ENCODE measurements at places on chromosomes 2 and 18.

DNA sequence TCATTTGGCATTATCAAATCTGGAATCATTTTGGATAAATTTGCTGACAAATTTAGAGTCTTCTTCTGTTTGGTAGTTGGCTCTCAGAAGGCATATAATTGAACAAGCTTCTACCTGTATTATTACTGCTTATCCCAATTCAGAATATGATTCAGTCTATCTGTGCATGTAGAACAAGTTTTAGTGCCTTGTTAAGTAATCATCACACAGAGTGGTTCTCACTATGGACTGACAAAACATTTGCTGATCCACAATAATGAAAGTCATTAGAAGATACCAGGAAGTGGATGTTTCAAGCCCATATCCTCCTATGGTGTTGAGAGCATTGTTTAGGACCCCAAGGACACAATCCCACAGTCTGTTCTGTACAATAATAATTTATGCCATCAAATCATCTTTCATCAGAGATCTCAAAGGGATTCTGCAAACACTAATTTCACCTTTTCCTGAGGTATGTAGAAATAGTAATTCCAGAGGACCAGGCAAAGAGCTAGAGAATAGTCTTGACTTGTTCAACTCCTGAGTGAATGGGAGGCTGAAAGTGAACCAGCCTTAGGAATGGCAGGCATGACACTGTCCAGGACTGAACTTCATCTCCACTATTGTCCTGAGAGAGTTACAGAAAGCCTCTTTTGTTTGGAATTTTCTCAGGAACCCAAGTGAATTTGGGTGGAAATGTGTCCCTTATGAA is 29.6 kb upstream of the DSC1 start:
- DNase-seq, result no peak

- no peak for DNase-seq
These were observed 91.6 kb downstream of the ITGB1BP1 start for GRCh38 chr2:9331704-9332103.

GRCh38 chr18:76785872-76786271 is 36.5 kb upstream of the ZNF236 start:
- DNase-seq, result no peak

DNA sequence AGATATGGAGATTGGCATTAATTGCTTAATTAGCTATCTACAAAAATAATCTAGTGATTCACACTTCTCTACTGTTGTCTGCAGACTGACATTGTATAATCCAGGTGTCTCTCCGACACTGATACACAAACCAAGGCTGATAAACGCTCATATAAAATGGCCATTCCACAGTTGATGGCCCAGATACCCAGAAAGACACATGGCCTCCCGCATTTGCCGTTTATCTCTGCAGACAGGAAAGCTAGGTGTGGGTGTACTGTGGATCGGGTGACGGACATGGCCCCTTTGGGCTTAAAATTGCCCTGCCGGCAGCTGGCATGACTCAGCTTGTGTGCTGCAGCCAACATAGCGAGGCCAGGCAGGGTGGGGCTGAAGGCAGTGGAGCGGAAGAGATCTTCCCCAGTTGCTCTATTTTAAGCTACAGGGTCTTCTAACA is 18.5 kb downstream of the PMAIP1 start:
- peak; percentile 12 for DNase-seq

GRCh38 chr2:212845941-212846340 is 305.5 kb downstream of the IKZF2 start:
- no peak for DNase-seq

DNA sequence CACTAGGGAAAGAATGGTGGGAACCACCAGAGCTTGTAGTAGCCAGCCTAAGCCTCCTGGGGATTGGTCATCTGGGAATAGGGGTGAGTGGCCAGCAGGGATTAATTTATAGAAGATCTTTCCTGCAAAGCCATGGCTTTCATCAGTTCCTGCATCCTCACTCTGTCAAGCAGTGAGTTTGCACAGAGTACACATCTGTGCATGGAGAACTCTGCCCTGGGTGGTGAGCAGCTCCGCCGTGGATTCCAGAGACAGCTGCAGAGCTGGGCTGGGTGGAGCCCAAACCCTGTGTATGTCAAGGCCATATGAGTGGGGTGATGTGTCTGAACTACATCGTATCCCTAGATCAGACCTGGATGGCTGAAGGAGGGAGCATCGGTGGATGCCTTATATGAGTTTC is 182.2 kb downstream of the GLI2 start:
- no peak for DNase-seq

DNA sequence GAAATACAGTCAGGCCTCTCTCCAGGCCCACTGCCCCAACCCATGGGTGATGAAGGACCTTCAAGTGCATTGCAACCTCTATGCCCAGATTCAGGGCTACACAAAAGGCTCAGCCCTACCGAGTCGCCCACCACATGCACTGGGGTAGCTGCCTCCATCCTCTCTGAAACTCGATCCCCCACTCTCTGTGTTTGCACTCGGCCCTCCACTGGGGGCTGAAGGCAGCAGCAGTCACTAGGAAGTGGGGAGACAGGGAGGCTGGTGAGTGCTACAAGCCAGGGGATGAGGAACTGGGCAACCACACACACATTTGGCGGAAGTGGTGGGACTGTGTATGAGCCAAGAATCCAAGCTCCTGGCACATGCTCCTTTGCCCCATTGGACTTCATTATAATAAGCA is 94.6 kb downstream of the CERS6 start:
- DNase-seq, result no peak

DNA sequence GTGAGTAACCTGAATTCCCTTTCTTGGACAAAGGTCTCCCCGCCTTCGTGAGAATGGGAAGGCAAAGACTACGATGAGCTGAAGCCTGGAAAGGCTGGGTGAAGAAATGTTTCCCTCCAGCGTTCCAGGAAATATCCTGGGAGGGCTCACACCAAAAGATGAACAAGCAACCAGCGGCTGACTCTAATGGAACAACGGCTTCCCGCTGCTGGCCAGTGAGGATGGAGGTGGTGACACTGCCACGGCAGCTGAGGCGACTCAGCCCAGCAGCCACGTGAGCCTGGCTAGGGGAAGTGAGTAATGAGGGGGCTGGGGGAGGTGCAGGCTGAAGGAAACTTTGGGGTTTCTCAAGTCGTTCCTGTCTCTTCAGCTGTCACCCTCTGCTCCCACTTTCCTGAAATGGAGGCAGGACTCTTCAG is 105.0 kb upstream of the SMAD7 start:
- DNase-seq, result peak; percentile 31

GRCh38 chr2:9653485-9654271 is 22.9 kb upstream of the YWHAQ start:
- DNase-seq, result no peak

DNA sequence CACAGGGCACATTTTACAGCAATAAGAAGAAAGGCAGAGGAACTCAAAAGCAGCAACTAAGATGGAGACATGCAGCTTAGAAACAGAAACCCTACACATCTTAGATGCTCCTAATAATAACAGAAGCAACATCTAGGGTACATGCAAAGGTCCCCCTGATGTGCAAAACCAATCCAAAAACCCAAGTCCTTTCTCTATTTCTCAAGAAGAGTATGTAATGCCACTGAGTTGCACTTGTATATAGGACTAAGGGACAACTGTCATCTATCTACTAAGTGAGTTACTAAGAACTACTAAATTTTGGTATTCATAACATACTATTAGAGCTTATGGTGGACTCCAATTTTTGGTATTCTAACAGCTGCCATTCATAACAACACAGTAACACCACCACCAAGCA is 28.4 kb downstream of the HNRNPLL start:
- DNase-seq, result no peak

GRCh38 chr18:49904871-49905555 is 91.7 kb upstream of the ACAA2 start:
- DNase-seq, result no peak

DNA sequence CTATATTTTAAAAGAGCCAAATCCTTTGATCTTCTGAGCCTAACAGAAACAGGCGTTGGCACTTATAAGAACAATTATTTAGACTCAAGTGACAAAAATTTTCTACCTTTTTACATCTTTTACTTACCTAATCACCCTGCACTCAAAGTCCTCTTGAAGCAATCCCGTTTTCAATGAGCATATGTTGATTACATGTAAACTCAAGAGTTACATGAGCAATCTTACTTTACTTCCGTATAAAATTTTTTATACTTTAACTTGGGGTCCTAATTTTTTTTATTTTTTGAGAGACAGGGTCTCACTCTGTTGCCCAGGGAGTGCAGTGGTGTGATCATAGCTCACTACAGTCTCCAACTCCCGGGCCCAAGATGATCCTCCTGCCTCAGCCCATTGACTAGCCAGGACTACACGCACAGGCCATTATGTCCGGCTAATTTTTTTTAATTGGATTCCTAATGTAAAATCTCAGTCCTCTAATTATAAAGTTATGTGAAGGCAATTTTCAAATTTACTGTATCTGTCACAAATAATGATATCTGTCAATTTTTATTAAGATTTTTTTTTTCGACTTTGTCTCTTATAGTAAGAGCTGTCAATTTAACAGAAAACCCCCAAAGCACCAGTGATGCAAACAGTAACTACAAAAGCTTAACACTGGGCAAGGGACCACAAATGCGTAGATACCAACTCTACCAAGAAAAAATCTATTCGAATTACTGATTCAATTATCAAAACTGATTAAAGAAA is 19.1 kb upstream of the STPG4 start:
- no peak for DNase-seq

DNA sequence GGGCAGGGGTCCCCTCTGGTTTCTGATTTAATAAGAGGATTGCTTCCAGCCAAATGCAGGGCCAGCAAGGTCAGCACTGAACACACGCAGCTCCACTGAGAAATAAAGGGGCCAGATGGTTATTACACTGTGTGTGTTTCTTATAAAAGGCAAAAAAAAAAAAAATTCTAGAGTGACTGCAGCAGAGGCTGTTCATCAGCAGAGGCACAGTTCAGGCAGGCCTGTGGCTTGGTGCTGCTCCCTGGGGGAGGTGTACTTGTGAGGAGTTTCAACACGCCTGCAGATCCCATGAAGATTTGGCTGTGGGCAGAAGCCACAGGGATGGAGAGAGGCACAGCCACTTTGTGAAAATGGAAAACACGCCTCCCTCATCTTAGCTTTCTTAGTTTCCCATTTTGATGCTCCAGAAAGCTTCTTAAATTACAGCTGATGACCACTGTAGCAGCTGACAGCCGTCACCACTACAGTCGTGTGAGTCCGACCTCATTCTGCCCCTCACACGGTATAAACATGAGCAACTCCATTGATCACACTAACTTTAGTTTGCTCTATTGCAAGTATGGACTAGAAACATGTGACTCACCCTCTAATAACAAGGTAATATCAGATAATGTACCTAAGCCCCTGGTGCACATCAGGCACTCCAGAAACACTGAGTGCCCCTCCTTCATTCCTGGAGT is 726.5 kb upstream of the RAB6C start:
- no peak for DNase-seq

DNA sequence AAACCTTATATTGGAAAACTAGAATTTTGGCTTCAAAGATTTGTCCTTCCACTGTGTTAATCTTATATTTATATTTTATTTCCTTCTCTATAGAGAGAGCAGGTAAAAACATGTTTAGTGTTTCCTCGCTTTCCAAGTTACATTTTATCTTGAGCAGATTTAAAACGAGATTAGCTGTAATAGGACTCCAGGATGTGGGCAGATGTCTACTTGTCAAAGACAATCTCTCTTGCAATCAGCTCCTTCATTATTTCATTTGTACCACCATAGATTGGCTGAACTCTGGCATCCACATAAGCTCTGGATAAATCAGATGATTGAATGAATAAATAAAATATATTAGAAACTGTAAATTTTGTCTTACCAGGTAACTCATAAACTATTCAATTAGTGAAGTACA is 17.5 kb upstream of the KANSL1L start:
- no peak for DNase-seq

- DNase-seq, result no peak
These were observed 22.8 kb downstream of the HPCAL1 start for GRCh38 chr2:10325278-10326145.

GRCh38 chr2:215059724-215060123 is 78.7 kb downstream of the ABCA12 start:
- no peak for DNase-seq

DNA sequence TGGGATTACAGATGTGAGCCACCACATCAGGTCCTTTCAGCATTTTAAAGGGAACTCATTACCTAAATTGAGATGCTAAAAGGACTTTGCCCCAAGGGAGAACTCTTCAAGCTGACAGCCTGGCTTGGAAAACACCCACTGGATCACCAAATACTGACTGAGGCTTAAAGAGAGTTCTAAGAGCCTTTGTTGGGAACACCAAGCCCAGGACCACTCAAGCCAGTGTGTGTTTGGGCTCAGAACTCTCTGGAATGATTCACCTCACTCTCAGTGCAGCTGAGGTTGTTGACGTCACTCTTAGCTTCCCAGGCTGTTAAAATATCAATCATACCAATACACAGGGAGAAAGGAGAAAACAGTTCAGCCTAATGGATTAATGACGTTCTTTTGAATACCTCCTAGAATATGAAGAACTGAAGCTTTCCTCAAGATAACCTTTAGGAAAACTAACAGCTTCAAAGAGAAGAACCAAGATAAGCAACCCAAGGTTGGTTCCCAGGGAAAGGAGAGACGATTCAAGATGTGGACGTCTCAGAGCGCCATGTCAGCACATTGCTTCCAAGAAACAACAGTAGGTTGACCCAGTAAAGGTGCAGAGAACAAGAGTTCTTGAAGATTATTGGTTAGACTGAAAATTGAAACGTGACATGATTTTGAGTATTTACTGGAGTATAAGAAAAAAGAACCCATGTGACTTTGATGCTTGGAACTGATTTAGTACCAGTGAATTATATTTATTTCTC is 48.0 kb upstream of the MGAT4A start:
- DNase-seq, result no peak

GRCh38 chr2:11592671-11593574 is 59.1 kb downstream of the GREB1 start:
- no peak for DNase-seq

GRCh38 chr2:3065928-3066327 is 311.7 kb downstream of the EIPR1 start:
- DNase-seq, result no peak

DNA sequence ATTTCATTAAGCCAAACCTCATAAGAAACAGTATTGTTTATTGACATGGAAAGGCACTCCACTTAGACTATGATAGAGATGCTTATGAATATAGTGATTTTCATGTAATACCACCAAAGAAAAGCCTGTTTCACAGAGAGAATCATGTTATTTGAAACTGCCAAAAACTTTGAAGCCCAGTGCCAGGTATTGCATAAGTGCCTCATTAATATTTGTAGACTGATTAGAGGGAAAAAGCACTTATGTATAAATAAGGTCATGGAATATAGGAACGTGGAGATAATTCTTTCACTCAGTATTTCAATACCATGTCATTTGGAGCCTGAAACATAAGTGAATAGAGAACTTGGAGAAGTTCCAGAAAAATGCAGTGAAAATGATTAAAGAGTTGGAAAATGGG is 162.6 kb upstream of the CRIM1 start:
- DNase-seq, result no peak
